ENCODE measurements at places on chromosomes 5 and 9.

DNA sequence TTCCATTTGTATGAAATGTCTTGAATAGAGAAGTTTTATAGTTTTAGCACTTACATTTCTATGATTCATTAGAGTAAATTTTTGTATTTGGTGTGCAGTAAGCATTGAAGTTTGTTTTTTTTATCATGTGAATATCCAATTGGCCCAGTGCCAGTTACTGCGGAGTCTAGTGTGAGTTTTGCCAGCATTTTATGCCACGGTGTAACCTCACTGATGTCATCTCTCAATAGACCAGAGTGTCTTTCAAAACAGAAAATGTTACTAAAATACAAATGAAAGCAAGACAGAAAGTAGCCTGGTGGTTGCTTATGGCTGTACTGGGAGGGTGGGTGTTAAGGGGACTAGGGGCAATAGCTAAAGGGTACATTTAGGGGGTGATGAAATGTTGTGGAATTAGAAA, 62.8 kb downstream of the IPPK start:
- H3K27ac ChIP-seq: no peak overlapping the region
- H3K4me1 ChIP-seq: no peaks in the 10 kb centered on the region
- H3K27me3 ChIP-seq: no peaks in the 10 kb centered on the region
- peaks cover 3% of the 10 kb centered on the region for H3K36me3 ChIP-seq
- peak; percentile 6 for DNase-seq

DNA sequence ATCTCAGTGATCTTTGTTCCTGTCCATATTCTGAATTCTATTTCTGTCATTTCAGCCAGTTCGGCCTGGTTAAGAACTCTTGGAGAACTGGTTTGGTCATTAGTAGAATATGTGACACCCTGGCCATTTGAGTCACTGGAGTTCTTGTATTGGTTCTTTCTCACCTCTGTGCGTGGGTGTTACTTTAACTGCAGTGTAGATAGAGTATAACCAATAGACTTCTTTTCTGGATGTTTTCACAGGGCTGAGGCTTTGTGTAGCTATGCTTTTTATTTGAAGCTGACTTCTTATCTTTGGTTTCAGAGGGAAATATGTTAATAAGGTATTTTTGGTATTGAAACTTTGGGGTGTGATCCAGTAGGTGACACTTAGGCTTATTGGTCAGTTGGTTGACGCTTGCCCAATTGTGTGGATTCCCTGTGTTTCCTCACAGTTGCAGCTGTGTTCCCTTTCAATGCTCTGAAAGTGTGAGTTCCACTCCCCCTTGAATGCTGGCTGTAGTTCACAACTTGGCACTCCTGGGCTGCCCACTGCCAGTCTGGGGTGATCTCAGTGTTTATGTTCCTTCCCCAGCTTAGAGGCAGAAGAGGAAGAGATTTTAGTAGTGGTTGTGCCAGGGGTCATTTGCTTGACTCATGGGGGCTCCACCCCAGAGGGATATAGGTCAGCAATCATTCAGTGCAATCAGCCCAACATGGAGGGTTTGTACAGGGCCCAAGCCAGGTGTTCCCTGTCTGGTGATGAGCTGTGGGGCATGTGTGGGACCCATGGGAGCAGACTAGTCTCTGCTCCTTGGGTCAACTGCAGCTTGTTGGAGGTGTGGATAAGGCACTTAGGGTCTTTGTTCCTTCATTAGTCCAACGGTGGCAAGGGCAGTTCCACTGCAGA, 34.9 kb upstream of the TEK start:
- no peaks in the 10 kb centered on the region for H3K36me3 ChIP-seq
- H3K27ac ChIP-seq: no peak overlapping the region
- no peaks in the 10 kb centered on the region for H3K27me3 ChIP-seq
- H3K4me3 ChIP-seq: no peak overlapping the region
- H3K4me1 ChIP-seq: no peaks in the 10 kb centered on the region
- no peak for DNase-seq

- H3K4me3 ChIP-seq: no peak overlapping the region
- no peak overlapping the region for H3K27ac ChIP-seq
- H3K4me1 ChIP-seq: no peaks in the 10 kb centered on the region
- no peaks in the 10 kb centered on the region for H3K36me3 ChIP-seq
- DNase-seq: no peak
Measured at GRCh38 chr5:132546108-132546507, 2.8 kb upstream of the IL5 start.

GRCh38 chr9:74281674-74282073, 215.5 kb upstream of the RORB start:
- no peaks in the 10 kb centered on the region for H3K27me3 ChIP-seq
- H3K36me3 ChIP-seq: no peaks in the 10 kb centered on the region
- H3K27ac ChIP-seq: no peak overlapping the region
- peaks cover 2% of the 10 kb centered on the region for H3K4me1 ChIP-seq

GRCh38 chr5:74186356-74187315, 453.9 kb downstream of the ENC1 start:
- H3K36me3 ChIP-seq: no peaks in the 10 kb centered on the region
- H3K4me1 ChIP-seq: no peaks in the 10 kb centered on the region
- H3K27ac ChIP-seq: no peak overlapping the region
- H3K4me3 ChIP-seq: no peak overlapping the region
- no peaks in the 10 kb centered on the region for H3K27me3 ChIP-seq

Measured in common myeloid progenitor, CD34-positive (primary cell).